ENCODE measurements at places on chromosomes 2 and 18. TPM values are rescaled to one million over a fixed set of nuclear protein-coding genes. Genes with fewer than 3 reads are reported as not detected.
A peak's percentile ranks its signal among the peaks of the same experiment; 100 is the strongest.

SPATA3 gene
- total RNA-seq: not detected

DNA sequence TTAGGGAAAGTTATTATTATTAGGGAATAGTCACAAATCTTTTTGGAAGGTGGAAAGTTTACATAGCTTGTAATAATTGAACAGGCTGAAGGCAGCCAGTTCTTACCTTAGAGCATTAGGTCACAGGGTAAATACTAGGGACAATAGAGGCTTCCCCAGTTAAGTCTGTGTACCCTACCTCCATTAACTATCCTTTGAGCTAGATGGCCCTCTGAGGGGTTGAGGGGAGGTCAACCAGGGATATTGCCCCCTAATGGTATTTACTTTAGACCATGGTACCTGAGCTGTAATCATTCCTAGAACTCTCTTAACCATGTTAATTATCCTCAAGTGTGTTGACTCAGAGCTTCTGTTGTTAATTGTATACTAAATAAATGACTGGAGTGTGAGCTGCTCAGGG lies 120.5 kb upstream of the SCN7A start:
- no peak for DNase-seq

DNA sequence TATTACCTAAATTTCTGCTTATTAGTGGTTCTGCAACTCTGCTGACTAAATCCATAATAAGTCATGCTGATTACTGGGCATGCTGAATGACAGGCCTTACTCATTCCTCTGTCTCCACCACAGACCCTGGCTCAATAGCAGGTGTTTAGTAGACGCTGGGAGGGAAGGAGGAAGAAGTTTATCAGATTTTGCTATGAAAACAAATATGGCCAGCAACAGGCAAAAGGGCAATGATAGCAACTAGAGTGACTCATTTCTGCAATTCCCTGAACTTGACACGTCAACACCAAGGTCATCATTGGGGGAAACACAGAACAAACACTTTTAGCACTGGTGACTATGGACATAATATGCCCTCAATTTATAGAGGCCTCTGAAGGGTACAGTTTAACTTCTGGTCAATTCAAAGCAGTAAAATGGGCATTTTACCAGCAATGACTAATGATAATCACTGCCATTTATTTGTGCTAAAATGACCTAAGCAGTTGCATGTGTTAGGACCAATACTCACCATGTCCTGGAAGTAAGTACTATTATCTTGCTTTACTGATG lies 35.2 kb downstream of the TMEM163 start:
- DNase-seq: peak; percentile 82

GRCh38 chr2:224009605-224010315 lies 29.3 kb downstream of the SERPINE2 start:
- peak; percentile 14 for DNase-seq

GRCh38 chr18:4035521-4035920 lies 419.6 kb downstream of the DLGAP1 start:
- no peak for DNase-seq

DNA sequence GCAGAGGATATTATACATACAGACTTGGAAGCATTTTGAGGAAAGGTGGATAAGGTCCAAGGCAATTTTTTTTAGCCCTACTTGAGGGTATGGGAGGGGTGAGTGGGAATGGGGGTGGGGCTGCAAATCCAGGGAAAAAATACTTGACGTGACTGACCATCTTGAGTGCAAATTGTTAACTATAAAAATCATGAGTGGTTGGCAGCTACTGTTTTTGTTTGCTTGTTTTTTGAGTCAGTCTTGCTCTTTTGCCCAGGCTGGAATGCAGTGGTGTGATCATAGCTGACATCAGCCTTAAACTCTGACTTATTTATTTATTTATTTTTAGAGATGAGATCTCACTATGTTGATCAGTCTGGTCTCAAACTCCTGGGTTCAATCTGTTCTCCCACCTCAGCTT lies 458.8 kb downstream of the PIK3C3 start:
- no peak for DNase-seq

- no peak for DNase-seq
These were observed 26.6 kb upstream of the ZCCHC2 start for GRCh38 chr18:62496262-62496661.

- no peak for DNase-seq
These were observed 481.1 kb upstream of the HS6ST1 start for GRCh38 chr2:128799730-128800129.

DNA sequence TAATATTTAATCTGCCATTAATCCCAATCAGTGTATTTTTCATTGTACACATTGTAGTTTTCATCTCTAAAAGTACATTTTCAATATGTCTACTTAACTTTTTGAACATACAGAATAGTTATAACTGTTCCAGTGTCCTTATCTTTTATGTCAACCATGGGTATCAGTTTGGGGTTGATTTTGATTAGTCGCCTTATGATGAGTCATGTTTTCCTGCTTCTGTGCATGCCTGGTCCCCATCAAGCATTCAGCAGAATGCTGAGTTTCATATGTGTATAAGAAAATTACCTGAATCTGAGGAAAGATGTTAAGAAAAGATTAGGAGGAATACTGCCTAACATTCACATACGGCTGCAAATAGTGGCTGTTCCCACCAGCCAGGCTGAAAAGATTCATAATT lies 17.7 kb downstream of the SPDYA start:
- DNase-seq: peak; percentile 9
